ENCODE measurements at places on chromosomes 5 and 9.

GRCh38 chr9:14730461-14730898, 7.9 kb upstream of the CER1 start:
- DNase-seq = no peak

GRCh38 chr9:745761-746380, 95.6 kb upstream of the DMRT1 start:
- DNase-seq = no peak

GRCh38 chr9:5563886-5564285, 53.6 kb downstream of the PDCD1LG2 start:
- DNase-seq = no peak

GRCh38 chr5:180026320-180026719, 45.2 kb downstream of the RNF130 start:
- no peak for DNase-seq

GRCh38 chr9:107465467-107466451, 23.8 kb downstream of the KLF4 start:
- no peak for DNase-seq

DNA sequence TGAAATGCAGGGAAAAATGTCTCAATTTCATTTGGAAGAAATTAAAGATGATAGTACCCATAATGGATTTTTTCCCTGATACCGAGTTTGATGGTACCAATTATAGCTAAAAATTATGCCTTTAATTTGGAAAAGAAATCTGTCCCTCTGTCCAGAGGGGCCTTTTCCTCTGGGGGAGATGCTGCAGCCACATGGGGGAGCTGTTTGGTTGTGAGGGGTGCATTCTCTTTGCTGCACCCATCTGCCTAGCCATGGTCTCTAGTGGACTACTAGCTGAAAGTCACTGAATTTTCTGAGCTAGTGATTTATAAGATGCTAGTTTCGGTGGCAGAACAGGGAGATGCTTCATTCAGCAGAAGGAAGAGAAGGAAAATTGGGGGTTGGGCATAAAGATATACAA, 9.6 kb downstream of the SEC61B start:
- peak; percentile 32 for DNase-seq

DNA sequence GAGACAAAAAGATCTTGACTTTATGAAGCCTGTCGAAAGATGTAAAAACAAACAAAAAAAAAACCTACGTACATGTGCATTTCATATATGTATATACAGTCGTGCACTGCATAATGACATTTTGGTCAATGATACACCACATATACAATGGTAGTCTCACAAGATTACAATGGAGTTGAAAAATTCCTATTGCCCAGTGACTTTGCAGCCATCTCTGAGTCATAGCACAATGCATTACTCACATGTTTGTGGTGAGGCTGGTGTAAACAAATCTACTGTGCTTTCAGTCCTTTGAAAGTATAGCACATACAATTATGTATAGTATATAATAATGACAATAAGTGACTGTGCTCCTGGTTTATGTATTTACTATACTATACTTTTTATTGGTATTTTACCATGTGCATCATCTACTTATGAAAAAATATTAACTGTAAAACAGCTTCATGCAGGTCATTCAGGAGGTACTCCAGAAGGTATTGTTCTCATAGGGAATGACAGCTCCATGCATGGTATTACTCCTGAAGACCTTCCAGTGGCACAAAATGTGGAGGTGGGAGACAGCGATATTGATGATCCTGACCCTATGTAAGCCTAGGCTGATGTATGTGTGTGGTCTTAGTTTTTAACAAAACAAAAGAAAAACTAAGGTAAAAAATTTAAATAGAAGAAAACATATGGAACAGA, 73.7 kb upstream of the FST start:
- no peak for DNase-seq

GRCh38 chr5:173495225-173495904, 121.1 kb downstream of the BOD1 start:
- no peak for DNase-seq

GRCh38 chr5:145917288-145917687, 19.1 kb upstream of the SH3RF2 start:
- no peak for DNase-seq

DNA sequence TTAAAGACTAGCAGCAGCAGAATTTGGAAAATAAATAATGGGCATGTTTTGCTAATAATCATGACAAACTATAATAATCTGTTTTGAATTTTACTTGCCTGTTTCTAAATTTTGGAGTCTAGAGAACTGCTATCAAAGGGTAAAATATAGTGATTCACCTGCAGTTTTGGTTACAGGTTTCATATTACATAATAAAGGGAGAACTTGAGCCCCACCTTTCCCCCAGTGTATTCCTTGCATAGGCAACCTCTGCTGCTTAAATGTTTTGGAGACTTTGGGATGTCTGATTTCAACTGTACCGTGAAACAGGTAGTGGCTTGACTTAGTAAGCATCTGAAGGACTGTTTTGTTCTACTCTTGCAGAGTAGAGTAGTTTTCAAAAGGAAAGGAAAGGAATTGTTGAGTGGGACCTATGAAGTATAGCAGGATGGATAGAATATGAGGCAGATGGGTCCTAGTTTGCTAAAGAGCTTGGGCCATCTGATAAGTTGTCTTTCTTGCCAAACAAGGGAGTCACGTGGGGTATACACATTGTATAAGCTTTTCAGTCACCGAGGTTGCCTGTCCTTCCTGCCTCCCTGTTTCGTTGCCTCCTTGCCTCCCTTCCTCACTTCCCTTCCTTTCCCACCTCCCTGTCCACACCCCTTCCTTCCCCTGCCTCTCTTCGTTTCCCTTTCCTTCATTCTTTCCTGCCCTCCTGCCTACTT, 19.1 kb downstream of the CREBRF start:
- DNase-seq = no peak

Data from Kasumi-1 (cell line).